ENCODE measurements at places on chromosomes 11 and 22.

DNA sequence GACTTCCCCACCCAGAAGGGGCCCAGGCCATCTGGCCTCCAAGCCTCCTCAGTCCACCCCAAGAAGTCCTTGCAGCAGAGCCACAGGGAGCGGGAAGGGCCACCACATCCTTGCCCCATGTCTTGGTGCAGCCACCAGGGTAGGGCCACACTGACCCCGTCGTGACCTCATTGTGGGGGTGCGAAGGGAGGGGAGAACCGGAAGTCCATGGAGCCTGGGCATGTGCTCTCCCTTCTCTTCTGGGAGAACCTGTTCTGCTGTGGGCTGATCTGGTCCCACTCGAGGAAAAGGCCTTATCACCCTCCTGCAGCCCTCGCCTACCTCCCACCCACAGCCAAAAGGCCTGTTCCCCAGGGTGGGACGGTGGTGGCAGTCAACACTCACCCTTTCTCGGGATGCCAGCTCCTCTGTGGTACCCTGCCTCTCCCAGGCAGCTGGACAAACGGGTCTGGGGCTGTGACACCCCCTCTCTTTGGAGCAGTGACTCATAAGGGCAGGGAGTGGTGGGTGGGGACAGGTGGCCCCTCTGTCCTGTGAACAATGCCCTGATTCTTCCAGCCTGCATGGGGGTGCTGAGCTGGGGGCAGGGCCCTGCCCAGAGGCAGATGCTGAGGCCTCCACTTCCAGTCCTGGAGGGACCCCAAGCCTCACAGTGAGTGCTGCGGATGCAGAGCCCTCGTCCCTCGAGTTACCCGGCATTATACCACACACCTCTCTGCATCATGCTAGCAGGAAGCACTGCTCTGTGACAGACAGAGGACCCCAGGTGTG is 14.6 kb upstream of the CTSD start:
- DNase-seq = no peak

GRCh38 chr11:87083029-87083428 is 45.3 kb downstream of the TMEM135 start:
- DNase-seq = no peak

GRCh38 chr22:46596819-46597218 is 23.4 kb upstream of the GRAMD4 start:
- no peak for DNase-seq

GRCh38 chr22:17665854-17666253 is 27.3 kb downstream of the BCL2L13 start:
- no peak for DNase-seq

DNA sequence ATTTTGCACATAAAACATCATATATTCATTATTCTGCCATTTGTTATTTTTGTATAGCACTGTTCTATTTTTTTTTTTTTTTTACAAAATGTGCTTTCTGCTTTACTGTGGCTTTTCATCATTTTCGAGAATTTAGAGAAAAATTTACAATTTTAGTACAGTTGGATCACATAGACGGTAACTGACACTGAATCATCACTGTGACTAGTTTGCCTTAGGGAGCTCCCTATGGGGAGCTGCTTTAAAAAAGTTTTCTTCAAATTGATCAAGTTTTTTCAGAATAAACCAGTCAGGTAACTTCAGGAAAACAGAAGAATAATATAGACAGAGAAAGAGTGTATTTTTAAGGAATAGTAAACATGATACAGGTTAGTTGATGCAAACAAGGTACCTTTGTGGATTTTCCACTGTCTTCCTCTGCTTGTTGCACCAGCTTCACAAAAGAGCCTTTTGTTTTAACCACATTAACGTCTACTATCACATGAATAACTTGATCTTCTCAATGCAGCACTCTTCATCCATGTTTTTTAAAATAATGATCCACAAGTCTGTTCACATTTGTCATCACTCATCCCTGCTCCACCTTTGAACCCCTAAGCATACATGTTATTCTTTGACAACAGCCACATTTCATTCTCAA is 327.0 kb downstream of the DYNC2H1 start:
- no peak for DNase-seq

GRCh38 chr11:90428836-90429235 is 206.0 kb upstream of the CHORDC1 start:
- DNase-seq = no peak

GRCh38 chr22:37187891-37188761 is at the start of gene C1QTNF6:
C1QTNF6 (minus strand) TSS chr22:37188247; CDS start chr22:37188213, 34 bp downstream.
- no peak for DNase-seq

- DNase-seq = no peak
Measured at GRCh38 chr22:33726294-33726734, 194.0 kb downstream of the LARGE1 start.
